ENCODE measurements at places on chromosomes 4 and X. TPM values are rescaled to one million over a fixed set of nuclear protein-coding genes. Genes with fewer than 3 reads are reported as not detected.

DNA sequence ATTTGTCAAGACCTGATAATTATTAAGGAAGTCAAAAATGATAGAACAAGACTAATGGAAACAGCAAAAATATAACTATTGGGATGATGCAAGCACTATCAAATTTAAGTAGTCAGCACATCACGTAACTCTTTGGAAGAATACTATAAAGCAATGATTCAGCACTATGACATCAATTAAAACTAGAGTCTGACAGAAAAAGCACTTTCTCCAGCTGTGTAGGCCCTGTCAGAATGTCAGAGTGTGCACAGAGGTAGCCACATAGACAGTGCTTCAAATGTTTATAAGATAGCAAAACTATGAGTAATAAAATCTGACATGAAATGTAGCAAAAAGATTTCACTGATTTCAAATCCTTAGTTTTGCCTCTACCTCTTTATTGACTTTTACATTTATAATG, 1226.6 kb upstream of the ADGRL3 start:
- DNase-seq, result no peak

DNA sequence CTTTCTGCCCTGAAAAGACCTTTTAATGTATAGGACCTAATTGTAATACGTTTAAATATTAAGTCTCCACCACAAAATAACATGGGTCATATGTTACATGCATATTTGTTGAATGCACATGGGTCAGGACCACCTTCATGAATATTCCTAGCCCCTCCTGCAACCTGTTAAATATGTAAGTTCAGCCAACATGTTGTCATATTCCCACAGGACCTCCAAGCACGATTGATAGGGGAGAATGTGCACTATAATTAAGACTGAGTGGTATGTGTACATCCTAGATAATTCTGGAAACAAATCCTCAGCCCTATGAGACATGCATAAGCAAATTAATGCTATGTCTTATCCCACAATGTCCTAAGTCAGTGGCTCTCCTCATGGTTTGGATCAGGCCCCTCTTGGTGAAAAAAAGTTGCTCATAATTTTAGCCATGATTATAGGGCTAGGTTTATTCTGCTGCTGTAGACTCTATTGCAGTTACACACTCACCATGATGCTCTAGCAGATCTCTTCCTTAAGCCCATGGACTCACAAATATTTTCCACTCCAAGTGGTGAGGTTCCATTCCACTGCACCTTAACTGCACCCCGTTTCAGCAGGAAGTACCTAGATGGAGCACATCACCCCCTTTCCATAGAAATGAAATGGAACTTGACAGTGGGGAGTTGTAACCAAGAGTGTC, 10.2 kb downstream of the TIGD2 start:
- DNase-seq, result no peak

DNA sequence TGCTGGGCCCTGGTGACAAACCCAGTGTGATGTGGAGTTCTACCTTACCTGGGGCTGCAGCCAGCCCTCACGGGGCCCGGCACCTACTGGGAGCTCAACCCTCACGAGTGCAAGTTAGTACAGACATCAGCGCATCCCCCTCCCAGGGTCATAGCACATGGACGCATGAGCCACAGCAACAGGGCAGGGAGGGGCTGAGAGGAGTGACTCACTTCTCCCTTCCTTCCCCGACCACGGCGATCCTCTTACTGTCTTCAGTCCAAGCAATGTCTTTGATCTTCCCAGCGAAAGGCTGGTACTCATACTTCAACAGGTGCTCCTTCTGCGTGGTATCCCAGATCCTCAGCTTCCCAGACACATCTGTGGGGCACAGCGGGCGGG, 17.8 kb downstream of the WDR1 start:
- DNase-seq, result no peak

DNA sequence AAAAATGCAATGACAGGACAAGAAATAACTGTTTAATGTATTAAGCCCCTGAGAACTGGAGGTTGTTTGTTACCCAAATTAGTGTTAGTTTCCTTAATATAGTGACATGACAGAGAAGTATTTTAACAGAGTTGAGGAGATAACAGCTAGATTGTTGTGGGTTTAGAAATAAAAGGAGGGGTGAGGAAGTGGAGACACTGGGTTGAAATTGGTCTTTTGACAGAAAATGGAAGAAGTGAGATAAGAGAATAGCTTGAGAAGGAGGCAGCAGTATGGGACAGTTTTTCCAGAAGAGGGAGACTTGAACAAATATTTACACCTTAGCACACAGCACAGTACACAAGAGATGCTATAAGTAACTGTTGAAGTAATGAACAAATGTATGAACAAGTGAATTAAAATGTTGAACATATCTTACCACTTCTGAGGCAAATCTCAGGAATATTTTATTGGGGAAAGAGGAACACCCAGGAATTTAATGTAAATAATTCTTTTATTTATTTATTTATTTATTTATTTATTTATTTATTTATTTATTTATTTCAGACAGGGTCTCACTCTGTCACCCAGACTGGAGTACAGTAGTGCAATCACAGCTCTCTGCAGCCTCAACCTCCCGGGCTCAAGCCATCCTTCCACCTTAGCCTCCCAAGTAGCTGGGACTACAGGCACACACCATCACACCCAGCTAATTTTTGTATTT, 58.0 kb upstream of the EGFL6 start:
- DNase-seq, result no peak

TAF7L gene
- polyA plus RNA-seq, result 0.06 TPM
